ENCODE measurements at places on chromosomes 12 and 14.

GRCh38 chr12:32089156-32089555 is 17.5 kb upstream of the BICD1 start:
- no peak for DNase-seq

GRCh38 chr12:86256163-86256562 is at the start of gene MGAT4C:
Gene MGAT4C, minus strand, starts transcription at chr12:86256391.
- no peak for DNase-seq

- no peak for DNase-seq
Observed at GRCh38 chr14:83828406-83828805, 1701.5 kb upstream of the FLRT2 start.

DNA sequence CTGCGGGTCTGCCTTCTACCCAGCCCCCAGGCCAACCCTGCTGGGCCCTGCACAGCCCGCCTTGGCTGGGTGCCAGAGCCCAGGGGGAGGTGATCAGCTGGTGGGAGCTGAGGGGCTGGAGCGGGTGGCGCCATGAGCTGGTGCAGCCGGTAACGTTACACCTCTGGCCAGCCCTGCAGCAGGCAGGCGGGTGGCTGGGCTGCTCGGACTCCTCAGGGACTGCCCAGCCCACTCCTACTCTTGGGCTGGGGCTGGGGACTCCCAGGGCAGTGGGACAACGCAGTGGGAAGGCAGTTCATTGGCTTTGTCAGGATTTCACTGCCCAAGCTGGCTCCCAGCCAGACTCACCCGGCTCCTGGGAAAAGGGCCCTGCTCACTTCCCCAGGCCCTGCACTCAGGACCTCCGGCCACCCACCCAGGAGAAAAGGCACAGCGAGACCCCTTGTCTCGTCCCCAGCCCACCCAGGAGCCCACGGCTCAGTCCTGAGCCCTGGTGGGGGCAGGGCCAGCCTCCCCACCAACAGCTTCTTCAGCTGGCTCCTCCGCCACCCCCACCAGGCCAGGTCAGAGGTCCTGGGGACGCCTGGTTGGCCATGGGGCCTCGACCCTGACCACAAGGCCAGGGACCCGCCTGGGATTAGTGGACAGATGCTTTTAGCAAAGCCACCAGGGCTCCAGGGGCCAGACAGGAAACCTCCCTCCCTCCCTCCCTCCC is 1.0 kb downstream of the PGF start:
- DNase-seq, result no peak

DNA sequence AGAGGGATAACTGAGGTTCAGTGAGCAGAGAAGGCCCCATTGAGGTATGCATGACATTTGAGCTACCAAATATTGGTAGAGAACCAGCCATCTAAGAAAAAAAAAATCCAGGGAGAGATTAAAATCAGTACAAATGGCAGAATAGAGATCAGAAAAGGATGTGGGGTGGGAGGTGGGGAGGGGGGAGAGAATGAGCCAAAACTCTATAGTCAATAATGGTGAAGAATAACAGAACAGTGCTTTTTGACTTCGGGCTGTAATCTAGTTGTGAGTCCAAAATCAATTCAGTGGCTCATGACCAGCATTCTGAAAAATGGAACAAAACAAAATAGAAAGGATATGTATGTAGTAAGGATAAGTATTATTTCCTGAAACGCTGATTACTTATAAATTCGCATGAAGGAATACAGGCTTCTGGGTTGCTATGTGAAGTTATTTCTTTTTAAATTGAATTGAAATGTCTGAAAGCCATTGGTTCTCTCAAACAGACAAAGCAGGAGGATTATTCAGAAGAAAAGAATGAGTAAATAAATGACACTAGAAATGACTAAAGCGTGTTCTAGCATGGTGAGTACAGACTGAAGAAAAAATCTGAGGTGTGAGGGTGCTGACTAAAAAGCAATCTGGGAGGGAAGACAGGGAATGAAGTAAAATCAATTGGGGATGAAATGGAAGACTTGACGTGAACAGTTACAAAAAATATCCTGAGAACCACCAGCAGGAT is 72.4 kb downstream of the ATP2B1 start:
- no peak for DNase-seq

DNA sequence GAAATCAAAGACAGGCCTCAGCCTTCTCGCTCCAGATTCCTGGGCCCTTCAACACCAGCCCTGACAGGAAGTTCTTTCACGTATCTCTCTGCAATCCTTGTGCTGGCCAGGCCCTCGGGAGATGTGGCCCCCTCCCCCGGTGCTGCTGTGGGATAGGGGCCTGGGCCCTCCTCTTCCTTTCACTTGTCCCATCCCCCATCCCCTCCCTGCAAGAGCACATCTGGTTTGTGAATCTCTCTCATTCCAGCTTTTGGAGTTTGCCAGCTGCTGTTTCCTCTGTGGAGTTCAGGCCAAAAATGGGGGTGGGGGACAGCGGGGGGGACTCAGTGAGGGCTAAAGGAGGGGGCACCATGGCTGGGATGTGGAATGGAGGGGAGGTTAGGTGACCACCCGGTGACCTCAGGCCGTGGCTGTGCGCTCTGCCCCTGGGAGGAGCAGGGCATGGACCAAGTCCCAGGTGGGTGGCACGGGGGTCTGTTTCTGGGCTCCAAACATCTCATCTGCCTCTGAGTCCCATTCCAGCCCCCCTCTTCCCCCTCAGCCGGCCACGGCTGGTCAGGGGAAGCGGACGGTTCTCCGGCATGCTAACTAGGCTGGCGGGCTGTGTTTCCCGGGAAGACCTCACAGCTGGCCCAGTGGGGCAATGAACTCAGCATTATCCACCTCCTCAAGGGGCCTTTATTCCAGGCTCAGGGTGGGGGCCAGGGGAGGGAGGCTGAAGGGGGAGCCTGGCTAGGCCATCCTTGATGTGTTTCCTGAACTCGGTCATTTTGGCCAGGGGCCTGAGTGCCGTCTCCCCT is 7.4 kb downstream of the LRP1 start:
- no peak for DNase-seq

GRCh38 chr14:78103271-78103670 is 66.9 kb upstream of the NRXN3 start:
- no peak for DNase-seq

- DNase-seq, result no peak
Observed at GRCh38 chr14:23217032-23218020, 20.4 kb upstream of the RNF212B start.

GRCh38 chr12:47782372-47782770 is 9.3 kb downstream of the SLC48A1 start:
- no peak for DNase-seq

DNA sequence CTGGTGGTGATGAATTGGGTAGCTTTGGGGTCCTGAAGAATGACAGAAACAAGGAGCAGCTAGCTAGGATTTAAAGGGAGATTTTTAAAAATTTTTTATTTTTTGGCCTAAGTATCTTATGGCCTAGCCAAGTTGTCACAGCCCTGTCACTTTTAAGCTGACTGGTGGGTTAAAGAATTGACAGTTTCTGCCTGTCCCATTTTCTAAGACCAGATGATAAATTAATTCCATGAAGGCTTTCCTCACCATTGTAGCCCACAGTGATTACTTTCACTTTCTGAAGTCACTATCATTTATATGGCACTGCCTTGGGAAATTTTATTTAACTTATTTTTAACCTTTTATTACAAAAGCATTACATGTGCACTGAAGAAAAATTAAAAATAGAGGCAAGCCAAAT is 43.2 kb downstream of the BICDL1 start:
- no peak for DNase-seq

DNA sequence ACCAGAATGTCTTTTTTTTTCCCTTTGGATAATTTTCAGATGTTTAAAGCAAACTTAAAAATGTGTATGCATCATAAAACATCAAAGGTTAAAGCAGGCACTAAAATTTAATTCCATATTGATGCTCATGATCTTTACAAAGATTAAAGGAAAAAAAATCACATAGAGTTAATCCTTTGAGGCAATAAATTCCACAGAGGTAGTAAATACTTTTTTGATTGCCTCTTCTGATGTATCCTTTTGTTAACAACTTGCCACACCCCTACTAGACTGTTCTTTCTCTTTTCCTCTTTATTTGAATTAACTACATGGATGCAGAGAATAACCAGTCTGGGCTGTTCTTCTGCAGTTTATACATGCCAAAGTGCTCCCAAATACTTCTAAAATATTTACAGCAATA is 45.2 kb upstream of the KCNJ8 start:
- DNase-seq, result no peak

GRCh38 chr12:108629824-108630476 is 3.7 kb downstream of the SELPLG start:
- DNase-seq, result no peak

DNA sequence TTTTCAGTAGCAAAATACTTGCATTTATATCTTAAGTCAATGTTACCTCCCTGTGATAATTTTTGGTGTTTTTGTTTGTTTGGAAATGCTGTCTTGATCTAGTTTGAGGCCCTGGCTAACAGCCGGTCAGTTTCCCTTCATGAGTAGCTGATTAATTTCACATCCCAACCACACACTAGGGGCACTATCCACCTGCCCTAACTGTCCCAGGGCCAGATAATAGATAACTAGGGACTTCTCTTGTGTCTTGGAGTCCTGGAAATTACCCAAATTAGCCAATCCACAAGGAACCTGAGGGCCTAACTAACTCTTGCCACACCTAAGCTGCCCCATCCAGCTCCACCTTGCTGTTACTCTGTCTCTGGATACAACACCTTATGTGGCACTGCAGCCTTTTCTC is 399.9 kb downstream of the FOXG1 start:
- DNase-seq, result no peak

GRCh38 chr14:34983148-34983760 is 462 bp downstream of the SRP54 start:
- DNase-seq, result no peak

DNA sequence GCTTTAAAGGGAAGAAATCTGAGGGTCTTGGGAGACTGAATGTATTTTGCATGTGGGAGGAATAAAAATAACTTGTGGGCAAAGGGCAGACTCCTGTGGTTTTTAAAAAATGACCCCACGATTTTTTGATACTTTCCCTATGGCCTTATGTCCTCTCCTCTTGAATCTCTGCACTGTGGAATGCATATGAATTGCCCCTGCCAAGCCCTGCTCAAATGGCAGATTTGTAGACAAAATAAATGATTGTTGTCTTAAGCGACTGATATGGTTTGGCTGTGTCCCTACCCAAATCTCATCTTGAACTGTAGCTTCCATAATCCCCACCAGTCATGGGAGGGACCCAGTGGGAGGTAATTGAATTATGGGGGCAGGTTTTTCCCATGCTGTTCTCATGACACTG is 223.8 kb downstream of the DACT1 start:
- no peak for DNase-seq

GRCh38 chr14:95248432-95248831 is 71.3 kb downstream of the CLMN start:
- DNase-seq, result no peak

DNA sequence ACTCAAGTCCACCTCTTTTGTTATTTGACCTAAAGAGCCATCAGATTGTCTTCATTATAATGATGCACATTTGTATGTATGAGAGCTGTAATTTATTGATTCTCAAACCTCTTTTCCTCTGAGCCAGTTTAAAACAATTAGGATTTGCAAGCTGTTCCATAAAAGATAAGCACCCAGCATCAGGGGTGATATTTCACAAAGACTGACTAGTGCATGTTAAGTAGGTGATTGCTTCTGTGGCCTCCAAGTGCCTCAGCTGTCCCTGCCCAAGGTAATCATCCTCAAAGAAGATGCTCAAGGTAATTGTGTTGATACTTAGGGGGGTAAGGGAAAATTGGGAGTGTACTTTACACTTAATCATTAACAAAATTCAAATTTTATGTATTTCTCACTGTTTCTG is 18.2 kb downstream of the CEP128 start:
- DNase-seq, result no peak

DNA sequence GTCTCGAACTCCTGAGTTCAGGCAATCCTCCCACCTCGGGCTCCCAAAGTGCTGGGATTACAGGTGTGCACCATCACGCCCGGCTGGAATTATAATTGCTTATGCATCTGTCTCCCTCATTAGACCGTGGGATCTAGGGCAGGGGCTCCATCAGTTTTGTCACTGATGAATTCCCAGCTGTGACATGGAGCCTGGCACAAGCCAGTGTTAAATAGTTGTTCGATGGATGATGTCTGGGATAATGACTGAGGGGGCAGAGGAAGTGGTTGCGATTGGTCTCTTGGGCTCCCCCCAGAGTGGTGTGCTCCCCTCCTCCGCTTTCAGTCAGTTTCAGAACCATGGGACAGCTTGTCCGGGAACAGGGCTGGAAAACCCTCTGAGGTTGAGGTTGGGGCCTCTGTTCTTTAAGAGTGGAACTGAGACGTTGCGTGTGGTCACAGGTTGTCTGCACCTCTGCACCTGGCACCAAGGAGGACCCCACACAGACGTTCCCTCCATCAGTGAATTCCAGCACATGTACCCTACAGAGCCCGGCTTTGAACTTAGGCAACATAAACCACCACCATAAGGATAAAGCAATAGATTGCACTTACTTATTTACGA is 30.8 kb upstream of the BATF start:
- DNase-seq, result no peak

DNA sequence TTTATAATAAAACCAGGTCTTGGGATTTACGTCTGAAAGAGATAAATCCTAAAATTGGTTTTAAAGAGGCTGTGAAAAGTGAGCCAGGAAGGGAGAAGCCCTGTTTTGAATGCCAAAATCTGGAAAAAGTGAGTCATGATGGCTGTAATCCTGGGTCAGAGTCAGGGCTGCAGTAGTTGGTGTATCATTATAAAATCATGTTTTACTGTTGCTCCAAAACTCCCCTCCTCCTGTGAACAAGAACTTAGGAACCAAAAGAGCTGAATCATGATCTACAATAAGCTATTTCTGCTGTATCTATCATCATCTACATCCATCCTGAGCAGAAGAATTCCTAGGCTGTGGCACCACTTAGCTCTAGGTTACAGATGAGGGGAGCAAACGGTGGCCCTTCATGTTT is 79.3 kb downstream of the LMO3 start:
- DNase-seq, result no peak

DNA sequence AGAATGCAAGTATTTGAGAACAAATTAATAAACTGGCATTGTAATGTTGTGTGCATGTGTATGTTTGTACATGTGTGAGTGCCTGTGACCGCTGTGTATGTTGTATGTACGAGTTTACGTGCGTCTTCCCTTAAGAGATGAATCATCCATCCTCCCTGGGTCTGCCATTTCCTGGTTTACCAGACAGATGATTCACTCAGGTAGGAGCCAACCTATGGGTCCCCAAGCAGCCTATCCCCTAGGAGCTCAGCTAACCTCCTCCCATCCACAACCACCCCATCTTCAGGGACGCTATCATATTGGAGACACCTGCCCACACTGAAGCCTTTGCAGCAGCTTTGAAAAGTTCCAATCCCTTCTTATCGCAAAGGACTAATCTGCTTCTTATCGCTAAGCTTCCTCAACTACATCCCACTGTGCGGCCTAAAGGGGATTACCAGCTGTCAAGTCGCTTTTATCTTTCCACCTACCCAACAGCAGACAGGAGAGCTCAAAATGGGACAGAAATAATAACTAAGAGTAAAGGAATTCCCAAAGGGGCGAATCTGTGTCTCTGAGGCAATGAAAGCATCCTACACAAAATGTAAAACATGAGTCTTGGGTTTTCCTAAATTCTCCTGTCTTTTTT is 81.5 kb upstream of the TMCC3 start:
- no peak for DNase-seq

GRCh38 chr12:50104417-50105366 is 884 bp downstream of the GPD1 start:
- DNase-seq, result no peak

GRCh38 chr12:22473212-22473611 is 71.1 kb downstream of the C2CD5 start:
- DNase-seq, result no peak

- no peak for DNase-seq
Observed at GRCh38 chr12:25524366-25524765, 28.7 kb downstream of the LMNTD1 start.

- no peak for DNase-seq
Observed at GRCh38 chr14:98913967-98914650, 357.9 kb downstream of the BCL11B start.

- no peak for DNase-seq
Observed at GRCh38 chr14:52089218-52089617, 20.4 kb upstream of the NID2 start.

Measured in stimulated activated CD4-positive, alpha-beta T cell treated with anti-CD3 and anti-CD28 coated beads, Interleukin-12 subunit alpha, Interleukin-12 subunit beta, amount 100 ng/mL, for 24 hours (primary cell).